ENCODE measurements at places on chromosomes 6 and 20. TPM values are rescaled to one million over a fixed set of nuclear protein-coding genes. Genes with fewer than 3 reads are reported as not detected.
A peak's percentile ranks its signal among the peaks of the same experiment; 100 is the strongest.

GRCh38 chr6:144047688-144048087 lies 39.6 kb upstream of the PLAGL1 start:
- no peak for DNase-seq

DNA sequence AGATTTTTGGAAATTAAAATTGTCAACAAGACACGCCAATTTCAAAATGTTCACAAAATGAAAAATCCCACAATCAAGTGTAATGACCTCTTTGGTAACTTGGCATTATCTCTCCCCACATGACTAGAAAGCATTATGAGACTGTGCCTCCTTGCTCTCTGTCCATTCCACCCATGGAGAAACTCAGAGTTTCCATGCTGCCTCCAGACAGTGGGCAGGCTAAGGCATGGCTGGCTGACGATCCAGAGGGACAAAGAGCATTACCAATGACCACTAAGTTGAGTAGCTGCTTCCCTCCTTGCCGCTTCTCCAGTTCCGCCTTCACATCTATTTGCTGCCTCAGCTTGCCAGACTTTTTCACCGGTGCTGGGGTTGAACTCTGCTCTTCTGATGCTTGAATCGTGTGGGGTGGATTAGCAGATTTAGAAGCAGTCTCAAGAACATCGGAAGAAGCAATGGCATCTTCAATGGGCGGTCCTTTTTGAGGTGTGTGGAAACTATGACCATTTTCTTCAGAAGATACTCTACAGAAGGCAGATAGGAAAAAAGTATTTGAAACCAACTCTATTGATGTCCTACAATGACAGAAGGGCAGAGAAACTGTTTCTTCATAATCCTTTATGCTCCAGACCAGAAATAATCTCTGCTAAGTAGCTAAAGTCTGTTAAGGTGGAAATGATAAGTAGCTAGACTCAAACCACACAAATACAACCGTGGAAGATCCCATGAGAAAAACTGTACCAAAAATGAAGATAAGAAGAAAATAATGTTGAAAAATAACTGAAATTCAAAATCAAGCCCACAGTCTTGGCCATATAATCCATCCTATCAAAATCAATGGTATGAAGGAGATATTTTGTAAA lies 47.5 kb upstream of the ALDH8A1 start:
- DNase-seq, result no peak

GRCh38 chr20:1212607-1213396 lies 9.5 kb downstream of the C20orf202 start:
- peak; percentile 74 for DNase-seq

GRCh38 chr6:22444330-22444729 lies 125.0 kb upstream of the HDGFL1 start:
- DNase-seq, result no peak

DNA sequence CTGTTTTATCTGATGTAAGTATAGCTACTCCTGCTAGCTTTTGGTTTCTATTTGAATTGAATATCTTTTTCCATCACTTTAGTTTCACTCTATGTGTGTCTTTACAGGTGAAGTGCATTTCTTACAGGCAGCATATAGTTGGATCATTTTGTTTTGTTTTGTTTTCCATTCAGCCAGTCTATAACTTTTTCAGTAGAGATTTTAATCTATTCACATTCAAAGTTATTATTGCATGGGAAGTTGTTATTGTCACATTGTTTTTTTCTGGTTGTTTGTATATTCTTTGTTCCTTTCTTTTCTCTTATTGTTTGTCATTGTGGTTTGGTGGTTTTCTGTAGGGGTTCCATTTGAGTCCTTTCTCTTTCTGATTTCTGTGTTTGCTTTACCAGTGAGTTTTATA lies 151.2 kb downstream of the PDE10A start:
- DNase-seq, result no peak

GRCh38 chr20:13141546-13141945 lies 79.5 kb upstream of the ISM1 start:
- DNase-seq, result no peak

GRCh38 chr6:157314705-157315321 lies 8.5 kb downstream of the TMEM242 start:
- DNase-seq, result peak; percentile 76

DNA sequence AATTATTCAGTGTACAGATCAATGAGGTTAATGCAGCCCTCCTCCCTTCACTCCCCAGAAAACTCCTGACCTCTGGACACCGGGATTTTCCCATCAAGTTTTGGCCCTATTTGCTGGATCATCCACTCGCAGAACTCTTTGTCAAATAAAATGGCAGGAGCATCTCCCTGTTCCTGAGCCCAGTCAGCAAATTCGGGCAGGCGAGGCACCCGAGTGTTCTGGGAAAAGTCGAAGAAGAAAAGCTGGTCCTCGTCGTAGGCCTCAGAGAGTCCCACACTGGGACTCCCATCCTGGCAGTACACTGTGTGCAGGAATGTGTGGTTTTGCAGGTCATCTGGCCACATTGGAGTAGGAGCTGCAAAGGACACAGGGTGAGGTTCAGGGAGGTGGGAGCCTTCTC lies 2.4 kb downstream of the HLA-DMA start:
- DNase-seq, result no peak

DNA sequence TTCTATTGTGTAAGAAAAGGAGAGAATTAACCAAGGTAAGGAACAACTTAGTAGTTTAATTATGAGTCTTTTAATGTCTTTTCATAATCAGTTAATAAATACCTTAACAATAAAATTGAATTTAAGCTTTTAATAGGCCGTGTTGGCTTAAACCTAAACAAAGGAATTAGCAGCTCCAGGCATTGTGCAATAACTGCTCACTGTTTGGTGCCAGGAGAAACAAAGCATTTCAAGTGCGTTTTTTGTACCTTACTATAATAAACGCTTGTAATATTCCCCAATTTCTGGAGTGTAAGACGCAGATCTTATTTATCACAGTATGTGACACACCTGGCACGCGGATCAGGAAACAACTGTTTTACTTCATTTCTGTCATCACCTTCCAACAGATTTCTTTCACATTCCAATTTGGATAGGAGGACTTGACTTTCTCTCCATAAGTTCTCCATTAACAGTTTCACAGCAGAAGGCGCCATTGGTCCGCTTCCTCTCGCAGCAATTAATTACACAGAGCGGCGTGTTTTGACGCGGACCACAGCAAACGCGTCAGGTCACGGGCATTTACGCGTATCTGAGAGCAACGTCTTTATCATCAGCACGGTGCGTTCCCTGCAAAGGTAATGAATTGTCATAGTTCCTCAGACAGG lies 335.8 kb upstream of the NT5E start:
- DNase-seq, result peak; percentile 63

- peak; percentile 67 for DNase-seq
Measured at GRCh38 chr20:63495741-63496595, 2.9 kb downstream of the EEF1A2 start.

- DNase-seq, result peak; percentile 73
Measured at GRCh38 chr20:47258745-47259695, 97.5 kb downstream of the ZMYND8 start.

GRCh38 chr6:37706749-37707148 lies 9.1 kb upstream of the MDGA1 start:
- DNase-seq, result no peak

- DNase-seq, result no peak
Measured at GRCh38 chr6:156004796-156005195, 549.2 kb upstream of the NOX3 start.

DNA sequence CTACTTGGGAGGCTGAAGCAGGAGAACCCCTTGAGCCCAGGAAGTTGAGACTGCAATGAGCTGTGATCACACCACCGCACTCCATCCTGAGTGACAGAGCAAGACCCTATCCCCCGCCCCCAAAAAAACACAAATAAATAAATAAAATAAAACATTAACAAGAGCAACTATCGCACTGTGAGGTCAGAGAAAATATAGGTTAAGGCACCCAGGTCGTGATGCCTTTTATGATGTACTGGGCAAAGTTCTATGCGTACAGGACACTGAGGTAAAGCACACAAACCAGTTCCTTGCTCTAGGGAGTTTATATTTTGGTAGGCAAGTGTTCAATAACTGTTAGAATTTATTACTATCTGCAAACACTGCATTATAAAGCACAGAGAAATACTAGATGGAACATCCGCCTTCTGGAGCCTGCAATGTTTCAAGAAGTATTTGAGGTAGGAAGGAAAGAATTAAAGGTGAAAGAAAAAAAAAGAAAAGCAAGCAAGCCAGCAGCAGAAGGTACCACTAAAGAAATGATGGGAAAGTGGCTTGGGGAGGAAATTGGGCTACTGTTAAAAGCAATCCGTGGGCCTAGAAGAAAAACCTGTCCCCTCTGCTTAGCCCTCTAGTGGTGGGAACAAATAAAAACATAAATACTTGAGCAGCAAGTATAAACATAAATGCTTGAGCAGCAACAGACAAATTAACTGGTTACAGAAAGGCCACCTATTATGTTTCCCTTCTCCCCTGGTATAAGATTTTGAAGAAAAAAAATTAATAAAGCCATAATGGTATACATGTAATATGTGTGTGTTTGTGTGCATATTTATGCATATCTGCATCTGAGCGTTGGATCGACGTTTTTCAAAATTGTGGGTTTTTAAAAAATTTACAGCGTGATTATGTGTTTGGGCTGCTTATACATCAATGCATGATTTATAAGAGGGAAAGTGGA lies 128.0 kb downstream of the PHACTR1 start:
- DNase-seq, result peak; percentile 37

GRCh38 chr6:15023448-15023847 lies 222.4 kb upstream of the JARID2 start:
- DNase-seq, result no peak

DNA sequence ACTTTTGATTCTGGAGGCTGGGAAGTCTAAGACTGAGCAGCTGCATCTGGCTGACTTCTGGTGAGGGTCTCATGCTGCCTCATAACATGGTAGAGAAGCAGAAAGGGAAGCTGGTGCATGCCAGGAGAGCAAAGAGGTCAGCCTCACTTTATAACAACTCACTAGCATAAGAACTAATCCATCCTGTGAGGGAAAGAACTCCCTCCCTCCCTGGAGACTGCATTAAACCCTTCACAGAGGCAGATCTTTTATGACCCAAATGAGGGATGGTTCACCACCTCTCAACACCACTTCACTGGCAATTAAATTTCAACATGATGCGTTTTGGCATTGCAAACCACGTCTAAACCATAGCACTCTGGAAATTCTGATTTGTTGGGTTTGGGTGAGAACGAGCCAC lies 33.9 kb downstream of the STXBP5 start:
- no peak for DNase-seq

GRCh38 chr6:43862925-43863324 lies 92.9 kb downstream of the VEGFA start:
- DNase-seq, result no peak

- peak; percentile 34 for DNase-seq
Measured at GRCh38 chr6:37741757-37742400, 44.2 kb upstream of the MDGA1 start.

GRCh38 chr20:64030371-64031134 lies 5.4 kb upstream of the C20orf204 start:
- DNase-seq, result no peak

DNA sequence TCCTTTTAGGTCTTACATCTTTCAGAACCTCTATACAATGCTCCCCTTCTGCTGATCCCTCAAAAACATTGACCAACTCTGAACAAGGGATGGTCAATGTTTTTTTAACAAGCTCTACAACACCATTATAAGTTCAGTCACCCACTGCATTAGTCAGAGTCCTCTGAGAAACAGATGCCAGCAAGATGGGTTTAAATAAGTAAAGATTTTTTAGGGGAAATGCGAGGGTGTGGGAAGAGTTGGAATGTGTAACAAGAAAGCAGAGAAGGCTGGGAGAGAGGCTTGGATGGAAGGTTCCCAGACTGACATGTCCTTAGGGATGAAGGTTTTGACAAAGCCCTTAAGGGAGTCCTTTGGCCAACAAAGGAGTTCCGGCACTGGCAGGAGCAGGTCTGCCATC lies 478.3 kb downstream of the FRK start:
- no peak for DNase-seq

- no peak for DNase-seq
Measured at GRCh38 chr6:38116248-38116647, 296.7 kb downstream of the ZFAND3 start.

DNA sequence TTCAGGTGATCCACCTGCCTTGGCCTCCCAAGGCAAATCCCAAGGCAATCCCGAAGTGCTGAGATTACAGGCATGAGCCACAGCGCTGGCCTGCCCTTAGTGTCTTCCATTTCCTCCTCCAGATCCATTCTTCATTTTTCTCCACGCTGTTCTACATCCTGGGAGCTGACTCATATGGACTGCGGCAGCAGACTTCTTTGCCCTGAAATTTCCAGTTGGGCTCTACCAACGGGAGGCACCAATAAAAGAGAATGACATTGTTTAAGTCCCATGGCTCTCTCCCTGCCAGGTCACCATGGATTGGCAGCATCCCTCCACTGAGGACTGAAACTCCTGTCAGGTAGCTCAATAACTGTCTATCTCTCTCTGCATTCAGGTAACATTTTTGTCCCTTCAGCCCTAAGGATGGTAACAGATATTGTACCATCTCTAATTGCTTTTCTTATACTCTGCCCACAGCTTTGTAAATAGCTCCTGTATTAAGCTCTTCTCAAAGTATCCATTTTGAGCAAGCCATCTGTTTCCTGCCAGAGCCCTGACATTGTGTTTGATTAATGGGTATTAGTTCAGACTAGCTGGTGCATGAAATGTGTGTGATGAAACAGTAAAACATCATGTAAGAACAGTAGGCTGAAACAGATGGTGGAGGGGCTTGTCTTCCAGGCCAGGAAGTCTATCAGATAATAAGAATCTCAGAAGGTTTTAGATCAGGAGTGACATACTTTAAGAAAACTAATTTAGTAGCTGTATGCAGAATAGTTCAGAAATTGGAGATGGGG lies 3.6 kb downstream of the TBCC start:
- peak; percentile 59 for DNase-seq

DNA sequence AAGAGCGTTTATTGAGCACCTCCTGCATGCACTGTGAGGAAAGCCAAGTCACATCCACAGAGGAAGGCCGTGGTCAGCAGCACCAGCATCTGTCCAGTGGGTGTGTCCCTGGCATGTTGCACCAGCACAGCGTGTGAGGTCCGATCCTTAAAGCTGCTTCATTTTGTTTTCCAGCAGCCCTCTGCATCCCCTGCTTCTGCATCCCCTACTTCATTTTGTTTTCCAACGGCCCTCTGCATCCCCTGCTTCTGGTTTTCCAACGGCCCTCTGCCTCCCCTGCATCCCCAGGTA lies 147.8 kb downstream of the SYCP2 start:
- no peak for DNase-seq

DNA sequence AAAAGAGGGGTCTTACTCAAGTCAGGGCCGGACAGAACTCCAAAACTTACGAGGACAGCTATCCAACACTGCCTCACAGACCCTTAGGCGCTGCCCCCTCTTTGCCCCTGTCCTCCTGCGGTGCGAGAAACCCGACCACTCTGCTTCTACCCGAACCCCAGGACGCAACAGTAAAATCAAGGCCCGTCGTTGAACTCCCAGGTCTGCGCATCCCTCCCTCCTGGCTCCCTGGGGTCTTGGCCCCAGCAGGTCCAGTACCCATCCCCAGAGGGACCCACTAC lies 6.4 kb downstream of the OLIG3 start:
- DNase-seq, result no peak

GRCh38 chr6:167781066-167781767 lies 45.5 kb upstream of the AFDN start:
- DNase-seq, result peak; percentile 17

GRCh38 chr6:52293067-52293466 lies 8.5 kb upstream of the MCM3 start:
- DNase-seq, result no peak

HLA-DMB gene
- not detected for total RNA-seq

TMEM200A gene
- total RNA-seq, result not detected

FNDC1 gene
- not detected for total RNA-seq

DACT2 gene
- total RNA-seq, result not detected

ARMH2 gene
- not detected for total RNA-seq

PI16 gene
- total RNA-seq, result not detected

MATN4 gene
- not detected for total RNA-seq

TRIM31 gene
- not detected for total RNA-seq

C20orf141 gene
- not detected for total RNA-seq

TCF21 gene
- not detected for total RNA-seq

All from MCF 10A (cell line).